ENCODE measurements at places on chromosomes 11 and 22.

- no peak for DNase-seq
Observed at GRCh38 chr11:63896071-63896470, 20.9 kb downstream of the RCOR2 start.

DNA sequence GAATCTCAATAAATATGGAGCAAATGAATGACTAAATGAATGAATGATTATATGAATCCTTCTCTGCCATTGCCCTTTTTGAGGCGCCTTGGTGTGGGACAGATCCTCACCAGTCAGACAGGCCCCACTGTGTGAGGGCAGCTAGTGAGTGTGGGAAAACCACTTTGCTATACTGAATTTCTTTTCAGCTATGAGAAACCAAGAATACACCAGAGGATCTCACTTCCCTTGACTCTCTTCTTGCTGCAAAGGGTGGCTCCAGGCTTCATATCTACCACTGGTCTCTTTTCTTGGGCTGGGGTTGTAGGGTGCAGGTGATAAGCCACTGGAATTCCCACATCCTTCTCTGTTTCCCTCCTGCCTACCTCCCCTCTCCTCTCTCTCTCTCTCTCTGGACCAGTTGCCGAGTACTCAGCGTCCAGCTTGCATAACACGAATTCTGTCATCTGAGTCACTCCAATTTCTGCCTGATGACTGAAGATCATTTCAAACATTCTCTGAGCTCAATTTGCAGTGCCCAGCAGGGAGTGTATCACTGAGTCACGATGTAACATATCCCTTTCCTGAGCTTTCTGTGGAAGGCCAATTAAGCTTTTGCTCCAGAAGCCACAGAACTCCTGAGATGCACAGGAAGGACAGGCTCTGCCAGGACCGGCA is 304.3 kb upstream of the NCAM1 start:
- DNase-seq, result no peak

- DNase-seq, result no peak
Observed at GRCh38 chr11:124174001-124174583, 9.1 kb upstream of the OR10D3 start.

DNA sequence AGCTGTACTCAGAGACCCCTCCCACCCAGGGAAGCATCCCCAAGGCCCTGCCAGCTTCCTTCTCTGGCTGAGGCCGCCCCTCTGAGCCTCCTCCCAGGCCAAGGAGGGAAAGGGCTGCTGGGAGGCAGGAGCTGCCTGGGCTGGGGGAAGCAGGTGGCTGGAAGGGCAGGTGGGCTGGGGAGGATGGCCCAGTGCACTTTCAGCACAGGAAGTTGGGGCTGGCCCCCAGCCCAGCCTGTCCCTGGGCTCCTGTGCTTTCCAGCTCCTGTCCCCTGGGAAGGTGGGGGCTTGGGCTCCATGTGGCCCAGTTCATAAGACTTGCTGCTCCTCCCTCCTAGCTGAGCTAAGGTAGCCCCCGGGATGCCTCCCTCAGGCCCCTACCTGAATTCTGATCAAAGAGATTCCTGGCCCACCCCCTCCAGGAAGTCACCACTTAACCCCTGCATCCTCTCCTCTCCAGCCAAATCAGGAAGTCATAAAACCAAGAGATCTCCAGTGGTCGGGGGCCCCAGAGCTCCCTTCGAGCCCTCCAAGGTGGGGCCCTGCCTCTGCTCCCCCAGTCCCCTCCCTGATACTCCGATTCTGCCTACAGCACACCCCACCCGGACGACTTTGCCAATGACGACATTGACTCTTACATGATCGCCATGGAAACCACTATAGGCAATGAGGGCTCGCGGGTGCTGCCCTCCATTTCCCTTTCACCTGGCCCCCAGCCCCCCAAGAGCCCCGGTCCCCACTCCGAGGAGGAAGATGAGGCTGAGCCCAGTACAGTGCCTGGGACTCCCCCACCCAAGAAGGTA is 4.9 kb downstream of the PPP1CA start:
- DNase-seq, result no peak

DNA sequence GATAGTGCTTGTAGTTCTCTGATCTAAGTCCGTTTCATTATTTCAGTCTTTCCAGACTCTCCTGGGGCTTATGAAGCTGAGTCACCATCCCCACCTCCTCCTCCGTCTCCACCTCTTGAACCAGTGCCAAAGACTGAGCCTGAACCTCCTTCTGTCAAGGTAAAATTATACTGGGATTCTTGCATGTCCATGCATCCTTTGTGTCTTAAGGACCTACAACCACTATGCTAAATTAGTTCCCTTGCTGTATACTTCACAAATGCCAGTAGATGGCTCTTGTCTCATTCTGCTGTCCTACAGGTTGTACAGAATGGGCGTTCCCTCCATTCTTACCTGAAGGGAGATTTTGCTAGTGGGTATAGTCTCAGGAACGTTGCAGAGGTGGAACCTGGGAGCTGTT is 42.2 kb downstream of the POLD3 start:
- no peak for DNase-seq

- DNase-seq, result no peak
Observed at GRCh38 chr22:35033635-35034296, 32.2 kb upstream of the ISX start.

DNA sequence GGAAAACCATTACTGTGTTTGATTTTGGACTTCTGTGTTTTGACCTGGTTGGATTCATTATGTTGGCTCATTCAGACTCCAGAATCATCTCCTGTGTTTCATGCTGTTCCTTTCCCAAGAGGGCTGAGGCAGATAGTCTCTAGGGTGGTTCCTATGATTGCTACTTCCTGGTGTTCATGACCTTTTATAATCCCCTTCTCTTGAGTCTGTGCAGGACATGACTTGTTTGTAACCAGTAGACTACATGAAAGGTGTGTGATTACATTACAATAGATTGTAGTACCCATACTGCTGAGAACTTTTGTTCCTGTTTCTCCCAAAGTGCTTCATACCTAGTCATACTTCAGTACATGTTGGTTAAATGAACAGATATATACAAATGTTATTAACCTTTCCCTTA is 700.6 kb downstream of the METTL15 start:
- no peak for DNase-seq

- DNase-seq, result no peak
Observed at GRCh38 chr22:42814215-42814614, 42.9 kb downstream of the ARFGAP3 start.

- no peak for DNase-seq
Observed at GRCh38 chr22:27982630-27983180, 63.6 kb upstream of the PITPNB start.

DNA sequence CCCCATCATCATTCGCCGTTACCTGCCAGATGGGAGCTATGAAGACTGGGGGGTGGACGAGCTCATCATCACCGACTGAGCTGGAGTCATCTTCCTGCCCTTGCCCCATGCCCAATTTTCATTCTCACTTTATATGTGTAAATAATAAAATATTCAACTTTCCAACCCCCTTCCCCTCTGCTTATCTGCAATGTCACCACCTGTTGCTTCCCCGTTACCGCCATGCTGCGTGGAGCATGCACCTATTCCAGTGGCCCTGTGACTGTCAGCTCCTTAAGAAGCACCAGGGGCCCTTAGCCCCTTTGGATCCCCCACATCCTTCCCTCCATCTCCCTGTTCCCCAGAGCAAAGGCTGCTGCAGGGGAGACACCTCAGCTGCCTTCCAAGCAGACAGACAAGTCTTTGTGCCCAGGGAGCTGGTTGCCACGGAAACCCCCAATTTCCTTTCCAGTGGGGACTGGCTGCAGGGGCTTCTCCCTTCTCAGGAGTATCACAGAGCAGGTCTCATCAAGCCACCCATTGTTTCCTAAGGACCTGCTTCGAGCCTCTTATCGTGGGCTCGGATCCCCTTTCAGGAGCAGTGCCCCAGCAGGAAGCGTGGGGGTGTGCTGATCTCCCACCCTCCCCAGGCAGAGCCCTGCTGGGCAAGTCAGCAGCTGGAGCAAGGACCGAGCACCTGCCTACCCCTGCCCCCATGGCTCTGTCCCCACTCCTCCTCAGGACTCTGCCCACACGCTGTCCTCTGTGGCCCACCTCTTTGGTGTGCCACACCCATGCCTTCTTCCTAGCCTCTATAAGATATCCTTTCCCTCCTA is 14.3 kb downstream of the POLR2F start:
- DNase-seq, result no peak

GRCh38 chr22:28442711-28443525 is 236.7 kb downstream of the TTC28 start:
- no peak for DNase-seq

GRCh38 chr22:41928593-41929417 is 2.2 kb upstream of the TNFRSF13C start:
- no peak for DNase-seq

DNA sequence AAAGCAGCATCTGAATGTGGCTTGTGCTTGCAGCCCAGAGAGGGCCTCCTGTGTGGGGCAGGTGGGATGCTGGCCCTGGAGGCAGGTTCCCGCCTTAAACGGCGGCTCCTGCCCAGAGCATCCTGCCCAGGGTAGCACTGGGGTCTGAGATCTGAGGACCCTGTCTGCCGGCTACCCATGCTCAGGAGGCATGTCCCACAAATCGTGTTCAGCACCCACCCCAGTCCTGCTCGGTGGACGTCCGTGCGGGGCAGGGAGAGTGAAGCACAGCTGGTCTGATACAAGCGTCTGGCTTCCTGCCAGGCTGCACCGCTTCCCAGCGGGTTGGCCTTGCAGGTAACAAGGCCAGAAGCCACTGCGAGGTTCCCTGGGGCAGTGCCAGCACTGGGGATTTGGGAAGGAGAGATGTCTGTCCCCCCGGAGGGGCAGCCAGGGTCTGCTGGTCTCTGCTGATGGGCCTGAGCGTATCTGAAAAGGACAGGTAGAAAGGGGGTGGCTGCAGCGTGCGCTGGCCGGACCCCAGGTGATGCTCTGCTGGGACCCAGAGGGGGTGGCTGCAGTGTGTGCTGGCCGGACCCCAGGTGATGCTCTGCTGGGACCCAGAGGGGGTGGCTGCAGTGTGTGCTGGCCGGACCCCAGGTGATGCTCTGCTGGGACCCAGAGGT is 3.6 kb downstream of the TRABD start:
- DNase-seq, result no peak

- no peak for DNase-seq
Observed at GRCh38 chr11:33016654-33017053, 976 bp downstream of the DEPDC7 start.

- no peak for DNase-seq
Observed at GRCh38 chr22:20589614-20590476, 82.4 kb downstream of the MED15 start.

DNA sequence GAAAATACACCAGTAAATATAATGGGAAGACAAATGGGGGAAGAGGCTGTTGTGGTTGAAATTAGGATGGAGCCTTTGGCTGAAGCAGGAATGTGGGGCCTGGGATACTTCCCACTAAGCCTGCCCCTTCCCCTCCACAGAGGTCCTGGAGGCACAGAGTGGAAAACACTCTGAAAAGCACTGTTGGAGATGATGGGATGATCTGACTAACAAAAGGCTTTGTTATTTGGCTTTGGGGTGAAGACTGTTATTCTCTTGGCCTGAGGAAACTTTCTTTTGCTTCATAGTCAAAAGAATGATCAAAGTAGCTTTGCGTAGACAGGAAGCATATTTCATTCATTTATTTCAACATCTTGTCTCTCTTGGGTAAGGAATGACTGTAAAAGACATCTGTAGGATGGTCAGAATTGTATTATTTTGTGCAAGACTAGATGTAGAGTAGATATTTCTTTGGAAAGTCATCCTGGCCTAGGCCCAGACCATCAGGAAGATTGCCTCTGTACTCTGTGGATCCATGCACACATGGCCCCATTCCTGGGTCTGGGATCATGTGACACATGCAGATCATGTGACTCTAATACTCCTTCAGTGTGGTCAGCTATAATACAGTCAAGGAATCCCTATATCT is 111.4 kb downstream of the SPON1 start:
- DNase-seq, result no peak

DNA sequence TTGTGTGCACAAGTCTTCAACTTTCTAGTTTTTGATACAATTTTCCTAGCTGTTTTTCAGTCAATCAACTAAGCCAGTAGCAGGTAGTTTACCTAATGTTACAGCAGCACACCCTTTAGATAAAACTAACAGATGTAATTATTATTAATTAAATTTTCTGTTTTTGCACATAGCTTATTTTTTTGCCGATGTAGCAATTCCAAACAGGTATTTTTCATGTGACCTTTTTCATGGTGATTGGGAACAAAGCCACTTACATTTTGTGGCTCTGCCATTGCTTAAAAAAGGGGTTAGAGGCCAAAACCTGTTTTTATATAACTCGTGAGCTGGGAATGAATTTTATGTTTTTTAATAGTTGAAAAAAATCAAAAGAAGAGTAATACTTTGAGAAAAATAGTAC is 724.5 kb downstream of the FAM181B start:
- DNase-seq, result no peak

GRCh38 chr11:13045734-13046133 is 36.6 kb downstream of the RASSF10 start:
- DNase-seq, result no peak

DNA sequence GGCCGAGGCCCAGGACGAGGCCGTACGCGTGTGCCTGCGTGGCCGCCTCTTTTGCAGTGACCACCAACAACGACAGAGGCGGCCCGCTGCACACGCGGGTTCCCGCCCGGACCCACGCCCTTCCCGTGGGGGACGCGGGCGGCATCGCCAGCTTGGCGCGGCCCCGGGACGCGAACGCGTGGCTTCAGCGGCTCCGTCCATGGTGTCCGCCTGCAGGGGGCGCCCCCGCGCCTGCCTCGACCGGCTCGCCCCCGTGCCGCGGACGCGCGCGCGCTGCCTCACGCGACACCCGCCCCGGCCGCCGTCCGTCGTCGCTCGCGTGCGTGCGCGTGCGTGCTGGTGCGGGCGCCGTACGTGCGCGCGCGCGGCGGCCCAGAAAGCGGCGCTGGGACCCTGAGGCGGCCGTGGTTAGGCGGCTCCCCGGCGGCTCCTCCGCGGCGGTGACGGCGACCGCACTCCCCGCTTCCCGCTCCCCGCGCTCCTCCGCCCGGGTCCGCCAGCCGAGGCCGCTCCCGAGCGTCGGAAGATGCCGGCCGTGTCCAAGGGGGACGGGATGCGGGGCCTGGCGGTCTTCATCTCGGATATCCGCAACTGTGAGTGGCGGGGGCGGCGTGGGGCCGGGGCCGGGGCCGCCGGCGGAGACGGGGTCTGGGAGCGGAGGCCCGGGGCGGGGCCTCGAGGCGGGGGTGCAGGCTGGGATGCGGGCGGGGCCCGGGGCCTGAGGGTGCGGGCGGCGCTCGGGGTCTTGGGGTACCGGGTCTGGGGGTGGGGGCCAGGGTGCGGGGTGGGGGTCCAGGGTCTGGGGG is at the start of gene AP2A2:
AP2A2 (plus strand) TSS at position 375 of the 806 bp plus-strand sequence; CDS start at position 527, 152 bp downstream.
- peak; percentile 91 for DNase-seq

All from stimulated activated CD4-positive, alpha-beta T cell treated with anti-CD3 and anti-CD28 coated beads, Interleukin-2, amount 100 ng/mL, for 4 hours (primary cell).